GF-D8 (cell line): ENCODE measurements at places on chromosomes 4 and X.

DNA sequence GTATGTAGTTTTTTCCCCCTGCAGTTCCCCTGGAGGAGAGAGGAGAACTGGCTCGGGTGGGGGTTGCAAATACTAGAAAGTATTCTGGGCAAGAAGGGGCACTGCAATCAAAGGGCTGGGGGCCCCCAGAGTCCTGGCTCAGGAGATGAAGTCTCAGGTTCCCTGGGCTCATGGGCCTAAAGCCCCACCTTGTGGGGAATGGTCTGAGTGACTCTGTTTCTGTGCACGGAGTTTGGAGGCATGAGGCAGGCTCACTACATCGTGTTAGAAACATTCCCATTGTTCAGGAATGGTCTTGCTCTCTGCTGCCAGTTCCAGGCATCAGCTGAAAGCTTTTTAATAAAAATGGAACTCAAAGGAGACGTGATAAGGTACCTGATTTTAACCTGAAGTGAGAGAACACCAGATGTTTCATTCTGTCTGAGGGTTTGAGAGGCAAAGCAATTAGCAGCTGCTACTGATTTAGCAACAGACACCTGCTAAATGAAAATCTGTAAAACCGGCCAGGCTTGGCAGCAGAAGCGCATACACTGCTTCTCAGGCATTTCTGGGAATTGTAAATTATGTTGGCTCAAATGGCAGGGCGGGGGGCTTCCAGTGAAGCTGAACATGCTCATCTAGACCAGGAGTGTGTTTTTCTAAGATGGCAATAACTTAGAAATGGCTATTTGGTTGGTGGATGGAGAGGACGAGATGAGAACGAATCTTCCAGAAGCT, 122.7 kb downstream of the TMEM164 start:
- no peak for DNase-seq

- no peak for DNase-seq
Observed at GRCh38 chrX:74340051-74340450, 36.1 kb downstream of the ZCCHC13 start.

- DNase-seq: no peak
Observed at GRCh38 chr4:88843067-88843685, 145.5 kb upstream of the NAP1L5 start.

DNA sequence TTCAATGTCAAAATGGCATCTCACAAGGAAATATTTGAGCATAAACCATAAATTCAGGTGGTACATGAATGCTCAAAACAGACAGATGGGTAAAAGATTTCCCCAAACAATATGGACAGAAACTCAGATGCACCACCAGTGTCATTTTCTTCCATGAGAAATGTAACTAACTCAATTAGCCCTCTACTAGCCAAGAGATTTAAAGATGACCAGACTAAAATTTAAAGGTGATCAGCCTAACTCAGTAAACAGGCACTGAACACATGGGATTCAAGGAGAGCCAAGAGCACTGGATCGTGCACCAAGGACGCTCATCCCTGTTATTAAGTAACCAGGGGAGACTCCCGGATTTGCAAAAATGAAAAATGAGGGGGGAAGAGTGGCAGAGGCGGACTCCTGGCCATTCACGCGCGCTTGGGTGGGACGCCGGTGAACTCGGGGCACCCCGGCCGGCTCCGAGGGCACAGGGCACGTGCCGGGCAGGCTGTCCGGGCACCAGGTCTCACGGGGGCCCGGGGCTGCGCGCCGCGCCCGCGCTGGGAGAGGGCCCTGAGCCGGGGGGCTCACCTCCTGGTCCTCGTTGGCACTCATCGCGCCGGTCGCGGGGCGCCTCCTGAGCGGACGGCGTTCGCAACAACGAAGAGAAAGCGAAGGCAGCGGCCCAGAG, 490 bp downstream of the RWDD4 start:
- DNase-seq: no peak

DNA sequence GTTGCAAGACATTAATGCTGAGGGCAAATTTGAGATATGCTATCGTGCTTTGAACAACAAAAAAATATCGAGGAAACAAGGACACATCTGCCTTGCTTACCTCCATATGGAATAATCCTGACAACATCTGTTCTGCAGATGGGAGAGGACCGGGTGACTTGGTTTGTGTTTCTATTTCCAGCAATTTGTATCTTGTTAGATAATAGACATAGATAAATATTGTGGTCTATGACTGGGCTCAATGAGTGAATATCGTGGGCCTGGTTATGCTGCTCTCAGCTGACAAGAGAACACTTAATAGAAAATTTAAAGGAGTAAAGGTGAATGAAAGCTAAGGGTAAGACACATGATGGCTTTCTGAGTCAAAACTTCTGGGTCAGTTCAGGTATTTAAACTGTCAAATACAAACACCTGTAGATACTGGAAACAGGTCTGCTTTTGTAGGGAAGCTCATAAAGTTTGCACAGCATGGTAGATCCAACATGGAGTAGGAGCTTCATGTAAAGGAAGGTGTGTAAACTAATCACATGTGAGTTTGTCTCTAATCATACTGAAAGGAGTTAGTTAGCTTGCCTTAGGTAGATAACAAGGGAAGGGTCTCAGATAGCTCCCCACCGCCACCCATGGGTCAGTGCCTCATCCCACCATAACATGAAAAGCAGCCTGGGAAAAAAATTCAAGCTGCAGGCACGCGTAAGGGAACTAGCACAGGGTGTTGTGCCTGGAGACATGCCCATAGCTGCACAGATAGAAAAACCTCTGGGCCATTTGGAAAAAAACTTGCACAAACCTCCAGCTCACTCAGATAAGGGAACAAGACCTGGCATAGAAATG, 904.1 kb upstream of the EPHA5 start:
- no peak for DNase-seq

DNA sequence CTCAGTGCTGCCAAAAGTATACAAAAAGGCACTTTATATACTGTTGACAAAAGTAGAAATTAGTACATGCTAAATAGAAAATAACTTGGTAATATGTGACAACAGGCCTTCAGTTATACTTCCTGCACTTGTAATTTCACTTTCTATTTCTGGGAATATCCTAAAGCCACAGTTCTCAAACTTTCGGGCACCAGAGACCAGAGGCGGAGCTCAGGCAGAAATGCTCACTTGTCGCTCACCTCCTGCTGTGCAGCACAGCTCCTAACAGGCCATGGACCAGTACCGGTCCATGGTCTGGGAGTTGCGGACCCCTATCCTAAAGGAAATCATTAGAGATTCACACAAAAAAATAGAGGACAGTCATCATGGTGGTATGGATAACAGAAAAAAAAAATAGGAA, 25.7 kb downstream of the ACSL4 start:
- DNase-seq: no peak

DNA sequence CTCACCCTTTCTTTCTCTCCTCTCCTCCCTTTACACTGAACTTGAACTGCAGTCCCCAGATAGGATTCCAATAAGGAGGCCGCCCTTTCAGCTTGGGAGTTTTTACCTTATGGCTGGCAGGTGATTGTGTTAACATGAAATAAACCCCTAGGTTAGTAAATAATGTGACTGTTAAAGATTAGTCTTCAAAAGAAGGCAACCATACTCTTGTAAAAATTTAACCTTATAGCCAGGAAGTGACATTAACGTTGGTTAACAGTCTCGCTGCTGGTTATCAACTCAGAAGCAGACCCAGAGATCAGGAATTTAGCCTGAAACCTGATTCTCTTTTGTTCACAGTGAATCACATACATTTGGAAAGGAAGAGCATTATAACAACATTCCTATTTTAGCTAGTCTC, 15.2 kb downstream of the FHDC1 start:
- DNase-seq: no peak

DNA sequence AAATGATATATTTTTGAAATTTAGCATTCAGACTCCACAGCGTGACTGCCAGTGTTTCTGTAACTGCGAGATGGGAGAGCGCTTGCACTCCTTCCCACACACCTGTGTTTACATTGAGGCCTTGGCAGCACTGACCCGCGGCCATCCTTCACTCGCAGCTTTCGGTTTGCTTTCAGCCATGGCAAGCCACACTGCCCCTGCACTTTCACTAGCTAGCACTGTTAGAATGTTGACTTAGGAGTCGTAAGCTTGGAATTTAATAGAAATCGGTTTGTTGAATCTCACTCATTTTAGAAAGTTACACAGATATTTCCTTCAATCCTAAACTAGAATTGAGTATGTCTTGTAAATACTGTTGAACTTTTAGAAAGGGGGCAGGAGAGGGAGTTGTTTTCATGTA, 136.2 kb downstream of the CFAP299 start:
- DNase-seq: no peak

DNA sequence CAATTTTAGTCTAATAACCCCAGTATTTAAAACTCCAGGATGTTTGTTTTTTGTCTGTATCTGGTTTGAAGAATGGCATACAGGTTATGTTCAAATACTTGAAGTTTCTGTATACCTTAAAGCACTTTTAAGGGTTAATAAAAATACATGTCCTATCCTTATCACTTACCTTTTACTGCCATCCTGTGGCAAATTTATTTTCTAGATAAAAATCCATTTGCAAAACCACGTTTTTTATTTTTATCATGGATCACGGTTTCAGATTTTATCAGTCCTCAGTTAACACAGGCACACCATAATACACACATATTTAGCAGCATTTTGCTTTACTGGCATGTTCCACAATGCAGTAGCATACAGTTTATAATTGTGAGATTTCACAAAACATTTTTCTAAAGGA, 113.3 kb upstream of the H2AZ1 start:
- DNase-seq: no peak

GRCh38 chr4:44447563-44448504, 775 bp downstream of the KCTD8 start:
- no peak for DNase-seq

GRCh38 chrX:65644621-65645289, 22.7 kb upstream of the MSN start:
- DNase-seq: no peak

DNA sequence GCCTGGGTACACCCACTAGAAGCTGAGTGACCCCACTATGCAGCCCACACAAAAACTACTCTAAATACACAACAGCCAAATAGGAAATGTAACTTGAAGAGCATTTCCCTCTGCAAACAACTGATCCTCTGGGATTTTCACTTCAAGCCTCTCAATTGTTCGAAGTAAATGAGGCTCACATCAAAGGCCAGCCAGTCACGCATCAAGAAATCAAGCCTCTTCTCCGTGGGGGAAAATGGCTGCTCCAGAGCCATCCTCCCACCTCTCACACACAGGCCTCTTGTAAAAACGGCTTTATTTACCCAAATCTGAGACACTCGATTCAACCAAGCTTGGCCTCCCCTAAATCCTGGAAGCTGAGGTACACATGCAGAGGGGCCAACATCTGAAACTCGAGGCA, 14.3 kb downstream of the PCDH19 start:
- no peak for DNase-seq

GRCh38 chrX:70478526-70479245, 34.1 kb downstream of the DLG3 start:
- DNase-seq: no peak

DNA sequence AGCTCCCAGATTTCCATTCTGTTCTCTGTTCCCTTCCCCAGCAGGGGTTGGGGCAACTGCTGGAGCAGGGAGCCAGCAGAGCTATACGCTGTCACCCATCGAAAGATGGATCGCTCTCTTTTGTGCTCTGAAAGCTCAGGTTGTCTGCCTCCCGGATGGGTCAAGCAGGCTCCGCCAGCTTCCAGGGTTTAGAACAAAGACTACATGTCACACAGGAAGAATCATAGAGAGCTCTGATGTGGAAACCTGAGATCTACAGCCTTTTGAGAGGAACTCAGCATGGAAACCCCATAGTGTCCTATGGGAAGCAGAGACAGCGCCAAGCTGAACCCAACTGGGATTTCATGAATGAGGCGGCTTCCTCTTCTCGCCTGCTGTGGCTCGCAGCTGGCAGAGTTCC, 205.4 kb downstream of the HS3ST1 start:
- no peak for DNase-seq

DNA sequence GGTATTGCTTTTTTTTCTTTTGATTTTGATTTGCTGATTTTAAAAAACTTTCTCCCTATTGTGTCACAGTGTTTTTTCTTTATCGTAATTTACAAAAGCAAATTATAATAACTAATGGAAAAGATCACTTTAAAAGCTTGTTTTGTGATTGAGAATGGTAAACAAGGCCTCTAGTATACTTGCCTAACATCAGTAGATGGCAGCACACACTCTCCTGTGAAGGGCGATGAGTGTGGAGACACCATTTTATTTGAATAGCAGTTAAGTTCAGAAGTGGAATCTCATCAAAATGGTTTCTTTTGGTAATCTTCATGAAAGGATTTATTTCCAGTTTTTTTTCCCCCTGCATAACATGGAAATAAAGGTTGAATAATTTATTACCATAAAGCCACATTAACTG, 72.3 kb downstream of the PAK3 start:
- no peak for DNase-seq

- no peak for DNase-seq
Observed at GRCh38 chr4:83556006-83556707, 20.2 kb downstream of the GPAT3 start.

DNA sequence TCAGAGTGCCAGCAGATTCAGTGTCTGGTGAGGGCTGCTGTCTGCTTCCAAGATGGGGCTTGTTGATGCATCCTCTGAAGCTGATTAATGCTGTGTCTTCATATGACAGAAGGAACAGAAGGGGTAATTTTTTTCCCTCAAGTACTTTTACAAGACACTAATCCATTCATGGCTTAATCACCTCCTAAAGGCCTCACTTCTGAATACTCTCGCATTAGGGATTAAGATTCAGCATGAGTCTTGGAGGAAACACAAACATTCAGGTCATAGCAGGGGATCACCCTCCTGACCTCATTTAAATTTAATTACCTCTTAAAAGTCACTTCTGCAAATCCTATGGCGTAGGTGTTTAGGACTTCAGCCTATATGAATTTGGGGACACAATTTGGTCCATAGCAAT, 1145.5 kb upstream of the PCDH10 start:
- DNase-seq: no peak

- no peak for DNase-seq
Observed at GRCh38 chrX:135536877-135537276, 16.4 kb downstream of the INTS6L start.

DNA sequence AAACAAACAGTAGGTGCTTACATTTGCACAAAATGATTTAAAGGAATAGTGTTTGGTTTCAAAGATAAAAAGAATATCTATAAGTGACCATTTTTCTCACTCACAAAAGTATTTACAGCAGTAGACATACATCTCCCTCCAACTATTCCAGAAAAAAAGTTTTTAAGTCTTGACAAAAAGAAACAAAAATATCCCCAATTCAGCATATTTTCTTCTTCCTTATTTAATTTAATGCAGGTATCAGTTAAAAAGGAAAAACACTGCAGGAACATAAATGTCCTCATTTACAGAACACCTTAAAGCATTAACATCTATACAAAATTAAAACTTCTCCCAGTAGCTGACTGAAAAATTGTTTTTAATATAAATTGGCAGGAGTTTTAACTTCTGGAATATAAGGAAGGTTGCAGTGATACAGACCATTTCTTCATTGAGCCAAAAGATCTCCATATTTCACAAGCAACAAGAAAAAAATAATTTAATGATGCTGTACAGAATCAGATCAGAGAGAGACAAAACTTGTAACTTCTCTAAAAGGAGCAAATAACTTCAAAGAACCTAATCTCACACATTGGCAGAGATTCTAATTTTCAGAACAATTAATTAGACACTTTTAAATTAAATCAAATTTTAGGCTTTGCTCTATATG, 4.3 kb downstream of the MAB21L2 start:
- DNase-seq: no peak

GRCh38 chr4:65651751-65652150, 18.5 kb downstream of the EPHA5 start:
- no peak for DNase-seq

GRCh38 chr4:11765849-11766453, 337.3 kb upstream of the HS3ST1 start:
- DNase-seq: no peak

GRCh38 chr4:66266035-66266434, 595.7 kb upstream of the EPHA5 start:
- no peak for DNase-seq

GRCh38 chrX:55801811-55802210, 84.3 kb downstream of the RRAGB start:
- no peak for DNase-seq
